ENCODE measurements at places on chromosomes 1 and 21.

GRCh38 chr1:60367532-60367931 lies 294.0 kb upstream of the C1orf87 start:
- no peak for DNase-seq

DNA sequence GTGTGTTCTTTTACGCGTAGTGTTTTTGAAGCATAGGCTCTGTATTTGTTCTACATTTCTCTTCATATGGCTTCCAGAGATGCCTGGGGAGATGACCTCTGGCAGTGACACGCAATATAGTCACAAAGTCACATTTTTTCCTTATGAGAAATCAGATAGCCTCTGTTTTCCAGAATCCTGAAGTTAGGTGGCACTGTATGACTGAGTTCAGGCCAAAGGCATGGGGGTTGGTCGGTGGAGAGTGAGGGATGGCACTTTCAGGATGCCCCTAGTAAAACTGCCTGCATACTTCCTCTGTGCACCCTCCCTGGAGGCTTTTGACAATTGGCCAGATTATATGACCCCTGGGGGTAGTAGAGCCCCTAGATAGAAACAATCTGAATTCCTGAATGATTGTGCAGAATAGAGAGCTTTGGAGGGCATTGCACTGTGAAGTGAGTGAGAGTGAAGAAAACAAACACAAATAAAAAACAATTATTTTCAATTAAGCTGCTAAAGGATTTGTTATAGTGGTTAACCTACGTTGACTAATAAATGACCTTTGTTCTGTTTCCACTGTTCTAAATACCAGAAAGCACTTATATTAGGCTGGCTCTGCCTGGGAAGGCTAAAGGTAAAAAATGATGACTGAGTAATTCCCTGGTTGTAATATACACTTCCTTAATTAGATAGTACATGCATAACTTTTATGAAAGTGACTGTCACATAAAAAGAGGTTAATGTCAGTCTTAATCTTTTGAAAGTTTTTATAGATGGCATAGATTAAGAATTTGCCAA lies 1660.8 kb downstream of the PLA2G4A start:
- DNase-seq: no peak

DNA sequence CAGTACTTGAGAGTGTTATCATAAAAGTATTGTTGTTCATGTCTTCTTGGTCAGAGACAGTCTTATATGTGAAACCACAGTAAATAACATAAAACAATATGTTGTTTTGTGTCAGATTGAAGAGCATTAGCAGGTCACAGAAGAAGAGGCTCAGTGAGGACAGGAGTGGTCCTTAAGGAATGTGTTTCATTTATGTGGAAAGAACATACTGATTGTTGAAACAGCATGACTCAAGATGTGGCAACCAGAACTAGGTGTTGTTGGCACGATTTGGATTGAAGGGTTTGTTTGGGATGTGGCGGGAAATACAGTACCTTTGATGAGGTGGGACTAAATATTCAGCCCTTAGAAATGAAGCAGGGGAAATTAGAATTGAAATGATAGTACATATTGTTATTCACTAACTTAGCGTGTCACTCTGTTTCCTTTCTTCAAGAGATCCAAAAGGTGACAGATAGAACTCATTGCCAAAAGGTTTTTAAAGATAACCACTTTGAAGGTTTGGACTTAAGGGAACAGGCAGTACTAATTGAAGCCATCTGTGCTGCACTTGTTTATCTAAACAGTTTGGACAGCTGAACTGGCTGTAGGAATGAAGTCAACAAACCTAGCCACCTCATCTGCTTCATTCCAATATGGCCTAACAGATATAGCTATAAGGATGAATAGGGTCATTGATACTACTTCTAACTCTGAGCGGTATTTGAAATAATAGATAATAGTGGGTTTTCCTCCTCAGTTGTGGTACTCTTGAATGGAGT lies 14.4 kb downstream of the RALGPS2 start:
- no peak for DNase-seq

- no peak for DNase-seq
Observed at GRCh38 chr1:102842606-102843005, 265.7 kb downstream of the COL11A1 start.

GRCh38 chr1:231500666-231501065 lies 27.8 kb upstream of the TSNAX start:
- no peak for DNase-seq

DNA sequence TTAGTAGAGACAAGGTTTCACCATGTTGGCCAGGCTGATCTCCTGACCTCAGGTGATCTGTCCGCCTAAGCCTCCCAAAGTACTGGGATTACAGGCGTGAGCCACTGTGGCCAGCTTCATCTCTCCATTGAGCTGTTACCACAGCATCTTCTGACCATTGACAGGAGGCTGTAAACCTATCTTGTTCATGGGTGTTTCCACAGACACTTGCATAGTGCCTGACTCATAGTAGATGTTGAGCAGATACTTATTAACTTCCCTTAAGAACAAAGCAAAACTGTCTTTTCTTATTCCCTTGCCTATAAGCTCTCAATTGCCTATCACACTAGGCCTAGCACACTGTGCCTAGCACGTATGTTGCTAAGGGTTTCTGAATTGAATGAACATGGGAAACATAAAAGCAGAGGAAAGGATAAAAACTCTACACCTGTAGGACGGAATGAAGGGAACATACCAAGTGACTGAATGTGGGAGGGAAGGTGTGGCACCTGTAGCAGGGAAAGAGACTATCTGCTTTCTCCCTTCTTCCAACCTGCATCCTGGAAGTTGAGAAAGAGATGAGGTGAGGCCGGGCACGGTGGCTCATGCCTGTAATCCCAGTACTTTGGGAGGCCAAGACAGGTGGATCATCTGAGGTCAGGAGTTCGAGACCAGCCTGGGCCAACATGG lies 1.2 kb upstream of the C1orf54 start:
- no peak for DNase-seq

DNA sequence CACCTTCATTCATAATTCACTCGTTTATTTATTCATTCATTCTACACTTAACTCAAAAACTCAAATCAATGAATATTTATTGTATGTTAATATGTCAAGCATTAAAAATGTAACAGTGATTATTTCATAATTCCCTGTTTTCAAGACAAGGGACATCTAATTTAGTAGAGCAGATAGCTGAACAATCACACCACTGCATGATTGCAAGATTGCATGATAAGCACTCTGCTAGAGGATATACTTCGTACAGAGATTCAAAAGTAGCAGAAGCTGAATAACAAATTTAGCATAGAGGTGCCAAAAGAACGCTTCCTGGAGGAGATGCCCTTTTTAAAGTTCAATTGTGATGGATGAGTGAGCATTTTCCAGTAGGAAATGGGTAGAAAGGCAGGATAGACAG lies 190.6 kb upstream of the BEND5 start:
- no peak for DNase-seq

GRCh38 chr1:201769966-201770365 lies 59.0 kb upstream of the IPO9 start:
- no peak for DNase-seq

- DNase-seq: peak; percentile 66
Observed at GRCh38 chr1:202968895-202969295, 1.8 kb upstream of the CYB5R1 start.

- DNase-seq: no peak
Observed at GRCh38 chr1:31672986-31673385, 28.3 kb upstream of the PEF1 start.

- no peak for DNase-seq
Observed at GRCh38 chr1:59105548-59106507, 191.1 kb upstream of the FGGY start.

DNA sequence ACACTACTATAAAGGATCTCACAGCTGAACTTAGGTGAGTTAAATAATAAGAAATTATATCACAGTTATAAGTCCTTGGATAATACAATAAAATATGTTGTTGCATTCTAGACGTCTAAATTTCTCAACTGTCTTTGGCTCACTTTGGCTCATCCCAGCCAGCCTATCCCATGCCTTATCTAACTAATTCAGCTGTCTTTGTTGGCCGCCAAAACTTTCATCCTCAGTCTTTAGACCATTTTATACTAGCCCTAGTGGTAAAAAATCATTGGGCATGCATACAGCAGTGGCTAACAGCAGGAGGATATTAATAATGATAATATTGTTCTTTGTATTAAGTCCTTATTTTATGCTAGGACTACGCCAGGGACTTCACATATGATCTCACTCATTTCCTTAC lies 59.3 kb downstream of the CCDC18 start:
- DNase-seq: no peak

- no peak for DNase-seq
Observed at GRCh38 chr1:194477908-194478307, 1291.5 kb upstream of the B3GALT2 start.

DNA sequence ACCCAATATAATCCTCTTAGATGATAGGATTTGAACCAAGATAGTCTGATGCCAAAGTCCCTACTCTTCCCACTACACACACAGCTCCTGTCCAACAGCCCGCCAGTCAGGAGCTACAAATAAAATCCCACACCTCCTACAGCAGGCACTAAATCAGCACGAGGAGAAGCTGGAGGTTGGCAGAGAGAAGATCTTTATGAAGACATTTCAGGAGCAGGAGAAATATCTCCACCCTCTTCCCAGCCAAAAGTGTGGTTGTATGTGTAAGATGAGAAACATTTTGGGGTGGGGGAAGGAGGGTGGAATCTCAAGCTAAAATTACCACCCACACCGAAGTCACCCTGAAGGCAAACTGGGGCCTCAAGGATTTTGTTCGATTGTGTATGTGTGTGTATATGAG lies 54.5 kb downstream of the PLXNA2 start:
- no peak for DNase-seq

GRCh38 chr1:55078470-55078869 lies 39.1 kb downstream of the PCSK9 start:
- DNase-seq: peak; percentile 61

GRCh38 chr1:26496861-26497260 lies 24.6 kb downstream of the HMGN2 start:
- DNase-seq: no peak

- DNase-seq: no peak
Observed at GRCh38 chr1:92367496-92367895, 68.6 kb downstream of the RPAP2 start.

DNA sequence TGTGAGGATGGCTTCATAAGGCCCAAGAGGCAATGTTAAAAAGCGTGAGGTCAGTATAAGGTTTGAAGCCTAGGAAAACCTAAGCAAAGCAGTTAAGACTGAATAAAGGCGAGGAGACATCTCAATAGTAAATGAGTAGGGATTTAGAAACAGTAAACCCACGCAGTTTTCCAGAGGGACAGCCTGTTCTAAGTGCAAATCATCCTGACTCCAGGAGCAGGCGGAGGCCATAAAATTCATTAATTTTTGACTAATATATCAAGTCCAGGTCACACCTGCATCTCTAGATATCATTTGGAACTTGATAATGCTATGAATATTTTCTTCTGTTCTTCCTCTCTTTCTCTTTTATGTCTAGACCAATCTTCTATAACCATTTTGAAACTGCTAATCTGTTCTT lies 597.0 kb upstream of the RGS18 start:
- no peak for DNase-seq

- no peak for DNase-seq
Observed at GRCh38 chr1:78095593-78095992, 49.8 kb downstream of the GIPC2 start.

GRCh38 chr1:168243198-168243597 lies 17.4 kb downstream of the SFT2D2 start:
- DNase-seq: peak; percentile 38

DNA sequence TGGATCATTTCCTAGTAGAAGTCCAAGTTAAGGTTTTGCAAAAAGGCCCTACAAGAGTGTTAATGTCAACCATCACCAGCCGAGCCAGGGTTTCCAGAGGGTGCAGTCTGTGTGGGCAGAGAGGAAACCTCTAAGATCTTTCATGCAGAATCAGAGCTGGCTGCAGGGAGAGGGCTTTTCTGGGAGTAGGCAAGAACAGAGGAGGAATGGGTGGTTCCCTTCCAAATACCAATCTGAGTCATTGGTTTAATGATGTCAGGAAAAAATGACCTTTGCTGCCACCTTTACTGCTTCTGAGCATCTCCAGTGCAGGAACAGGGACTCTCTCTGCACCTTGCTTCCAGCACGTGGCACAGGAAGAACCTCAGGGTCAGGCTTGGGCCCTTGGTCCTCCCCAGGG lies 73.8 kb downstream of the TNR start:
- no peak for DNase-seq

- DNase-seq: no peak
Observed at GRCh38 chr1:233277637-233278606, 17.6 kb downstream of the PCNX2 start.

GRCh38 chr1:115757856-115758255 lies 10.7 kb downstream of the CASQ2 start:
- DNase-seq: no peak

- DNase-seq: no peak
Observed at GRCh38 chr1:171513743-171514142, 28.4 kb downstream of the PRRC2C start.

DNA sequence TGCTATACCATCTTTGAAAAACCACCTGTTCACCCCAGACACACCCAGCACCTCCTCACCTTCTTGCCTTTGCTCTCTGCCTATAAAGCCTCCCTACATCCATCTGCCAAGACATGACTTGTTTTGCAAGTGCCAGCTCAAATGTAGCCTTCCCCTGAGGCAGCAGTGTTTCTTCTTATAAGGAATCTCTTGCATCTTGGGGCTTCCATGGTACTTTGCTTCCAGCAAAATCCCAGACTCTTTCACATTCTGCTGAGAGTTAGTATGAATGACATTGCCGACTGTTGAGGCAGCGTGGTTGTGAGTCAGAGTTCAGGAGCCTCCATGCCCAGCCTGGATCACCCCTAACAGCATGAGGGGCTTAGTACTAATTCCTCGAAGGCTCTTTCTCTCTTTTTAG lies 217.4 kb upstream of the RUNX1 start:
- DNase-seq: no peak

DNA sequence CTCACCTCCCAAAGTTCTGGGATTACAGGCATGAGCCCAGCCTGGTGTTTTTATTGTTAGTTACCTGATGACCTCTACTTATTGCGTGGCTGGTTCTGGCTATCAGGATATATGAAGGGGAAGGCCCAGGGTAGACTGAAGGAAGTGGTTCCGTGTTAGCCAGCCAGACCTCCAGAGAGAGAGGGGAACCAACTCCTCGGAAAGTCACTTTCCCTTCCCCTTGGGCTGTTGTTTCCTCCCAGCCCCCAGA lies 2.5 kb upstream of the RCSD1 start:
- DNase-seq: no peak

DNA sequence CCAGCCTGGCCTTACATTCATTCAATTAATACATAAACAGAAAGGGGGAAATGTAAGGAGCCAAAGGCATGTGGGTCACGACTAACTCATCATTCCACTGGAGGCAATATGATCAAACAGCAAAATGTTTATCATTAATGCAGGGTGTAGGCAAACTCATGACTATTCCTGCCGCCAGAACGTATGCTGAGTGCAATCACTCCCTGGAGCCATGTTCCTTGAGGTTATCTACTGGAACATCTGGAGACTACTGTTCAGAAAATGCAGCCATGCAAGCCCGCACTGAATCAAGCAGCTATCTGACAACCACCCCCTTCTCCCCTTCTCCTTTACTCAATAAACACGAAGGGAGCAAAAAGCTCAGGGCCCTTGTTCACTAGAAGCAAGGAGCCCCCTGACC lies 267.6 kb downstream of the COL11A1 start:
- DNase-seq: no peak

- DNase-seq: no peak
Observed at GRCh38 chr1:74731399-74732052, 1.3 kb downstream of the CRYZ start.
